Stimulated activated CD4-positive, alpha-beta T cell treated with anti-CD3 and anti-CD28 coated beads, Interleukin-1b, Interleukin-23, amount 100 ng/mL, for 1 hour (primary cell): ENCODE measurements at places on chromosomes 7 and 10.
A peak's percentile ranks its signal among the peaks of the same experiment; 100 is the strongest.

DNA sequence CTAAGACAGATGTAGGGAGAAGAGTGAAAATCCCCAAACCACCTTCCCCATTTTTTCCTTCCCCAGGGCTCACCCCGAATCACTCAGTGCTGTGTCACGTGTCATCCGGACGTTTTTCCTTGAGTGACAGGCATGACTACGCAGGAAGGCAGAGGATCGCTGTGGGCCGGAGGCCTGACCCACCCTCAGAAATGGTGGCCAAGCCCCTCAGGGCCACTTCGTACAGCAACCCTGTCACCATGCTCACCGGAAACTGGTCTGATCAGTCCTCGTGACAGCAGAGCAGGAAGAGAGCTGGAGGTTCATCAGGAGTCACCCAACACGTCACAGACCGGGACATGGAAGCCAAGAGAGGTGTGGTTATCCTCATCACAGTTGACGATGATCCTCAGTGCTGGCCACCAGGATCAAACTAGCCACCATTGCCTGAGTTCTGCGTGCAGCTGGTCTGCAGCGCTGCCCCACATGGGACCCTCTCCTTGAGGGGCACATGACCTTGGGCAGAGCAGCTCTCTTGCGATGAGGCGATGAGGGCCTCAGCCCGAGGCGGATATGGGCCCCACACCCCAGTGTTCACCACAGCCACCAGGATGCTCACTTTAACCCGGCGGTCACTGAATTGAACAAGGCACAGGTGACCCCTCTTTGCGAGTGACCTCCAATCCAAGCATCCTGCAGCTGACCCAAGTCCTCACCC is 99.3 kb upstream of the INSIG1 start:
- DNase-seq, result no peak

DNA sequence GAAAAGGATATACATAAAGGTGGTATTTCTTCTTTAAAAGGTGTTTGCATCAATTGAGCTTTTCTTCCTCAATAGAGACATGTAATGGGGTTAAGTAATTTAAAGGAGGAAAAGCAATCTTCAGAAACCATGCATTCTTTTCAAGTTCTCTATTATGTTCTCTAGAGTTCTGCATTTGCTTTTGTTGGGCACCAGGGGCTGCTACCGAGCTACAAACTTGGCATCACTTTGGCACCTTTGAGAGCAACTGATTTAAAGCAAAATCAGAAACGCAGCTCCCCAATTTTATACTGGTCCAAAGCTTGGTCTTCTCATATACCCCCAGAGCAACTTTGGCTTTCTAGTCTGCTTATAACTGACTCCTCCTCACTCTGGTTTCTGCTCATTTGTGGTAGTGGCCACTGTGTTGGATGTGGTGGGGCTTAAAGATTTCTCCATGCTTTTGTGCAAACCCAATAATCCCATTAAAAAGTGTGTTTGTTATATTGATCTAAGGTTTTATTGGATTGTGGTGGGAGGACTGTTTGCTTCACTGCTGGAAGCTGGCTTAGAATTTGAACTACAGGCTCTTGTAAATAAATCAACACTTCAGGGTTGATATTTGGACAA is 712.1 kb downstream of the PHTF2 start:
- DNase-seq, result no peak

DNA sequence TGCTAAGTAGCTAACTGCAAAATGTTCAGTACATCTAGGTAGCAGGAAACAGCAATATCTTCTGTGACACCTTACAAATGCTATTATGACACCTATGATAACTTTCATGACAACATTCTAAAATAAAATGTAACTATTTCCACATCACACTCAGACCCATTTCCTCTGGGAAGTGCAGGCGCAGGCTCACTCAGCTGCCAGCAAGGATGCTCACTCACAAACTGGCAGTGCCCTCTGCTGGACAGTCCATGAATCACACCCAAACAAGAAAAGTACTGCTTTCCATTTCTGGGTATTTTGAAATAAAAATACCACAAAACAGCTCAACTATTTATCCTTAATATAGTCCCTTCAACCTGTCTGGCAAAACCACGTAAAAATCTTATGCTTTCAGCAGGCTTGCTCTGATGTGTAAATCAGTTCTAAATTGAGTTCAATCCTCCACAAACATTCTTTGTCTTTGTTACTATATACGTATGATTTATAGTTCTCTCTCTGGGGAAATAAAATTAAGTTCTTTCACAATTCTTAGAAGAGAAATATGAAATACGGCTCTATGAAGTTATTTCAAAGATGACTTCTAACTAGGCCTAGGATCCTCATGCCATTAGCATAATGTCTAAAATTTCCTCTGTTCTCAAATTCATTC is 176.6 kb downstream of the PARD3 start:
- DNase-seq, result peak; percentile 36

DNA sequence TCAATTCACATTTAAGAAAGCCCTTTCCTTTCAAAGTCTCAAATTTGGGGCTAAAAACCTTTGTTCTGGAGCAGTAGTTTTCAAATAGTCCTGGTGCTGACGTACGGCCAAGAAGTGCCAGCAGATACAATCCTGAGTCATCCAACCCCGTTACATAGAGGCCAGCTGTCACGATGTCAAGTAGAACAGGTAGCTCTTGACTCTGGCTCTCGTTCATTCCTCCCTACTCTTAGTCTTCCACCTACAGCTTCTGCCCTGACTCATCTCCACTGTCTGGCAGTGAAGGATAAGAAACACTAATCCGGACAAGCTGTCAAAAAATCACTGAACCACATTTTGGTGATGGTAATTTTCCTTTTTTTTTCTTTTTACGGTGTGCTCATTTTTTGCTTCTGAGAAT is 132.4 kb upstream of the PTN start:
- no peak for DNase-seq

DNA sequence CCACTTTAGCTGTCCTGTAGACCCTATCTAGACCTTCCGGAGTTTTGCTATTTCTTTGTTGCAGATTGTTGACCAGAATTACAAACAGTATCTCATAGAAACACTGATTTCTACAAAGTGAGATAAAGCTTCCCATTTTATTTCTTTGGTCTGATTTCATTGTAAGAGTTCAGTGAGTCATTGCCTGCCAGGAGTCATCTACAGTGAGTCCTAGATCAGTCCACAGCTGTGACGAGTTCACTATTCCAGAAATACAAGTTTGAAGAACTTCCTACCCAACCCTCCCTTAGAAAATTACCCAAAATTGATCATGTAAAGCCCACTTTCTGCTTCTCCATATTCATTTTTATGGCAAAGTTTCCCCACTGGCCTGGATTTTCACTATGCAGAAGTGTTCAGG is 905.5 kb downstream of the CNTNAP2 start:
- DNase-seq, result no peak

- no peak for DNase-seq
These were observed 285 bp downstream of the CSTF2T start for GRCh38 chr10:51699145-51699474.

- no peak for DNase-seq
These were observed 278.7 kb downstream of the IPMK start for GRCh38 chr10:57988964-57989363.

GRCh38 chr7:112630565-112630964 is 149.8 kb downstream of the LSMEM1 start:
- DNase-seq, result no peak

DNA sequence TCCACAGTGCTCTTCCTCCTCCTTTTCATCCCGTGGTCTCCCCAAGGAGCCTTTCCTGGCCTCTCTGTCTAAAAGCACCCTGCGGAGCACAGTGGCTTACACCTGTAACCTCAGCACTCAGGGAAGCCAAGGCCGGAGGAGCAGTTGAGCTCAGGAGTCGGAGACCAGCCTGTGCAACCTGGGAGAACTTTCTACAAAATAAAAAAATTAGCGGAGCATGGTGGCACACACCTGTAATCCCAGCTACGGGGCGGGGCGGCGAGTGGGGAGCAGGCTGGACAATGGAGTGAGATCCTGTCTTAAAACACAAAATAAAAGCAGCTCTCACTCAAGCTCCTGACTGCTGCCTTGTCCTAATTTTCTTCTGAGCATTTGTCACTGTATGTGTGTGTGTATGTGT is 1.4 kb upstream of the COBL start:
- DNase-seq, result no peak

DNA sequence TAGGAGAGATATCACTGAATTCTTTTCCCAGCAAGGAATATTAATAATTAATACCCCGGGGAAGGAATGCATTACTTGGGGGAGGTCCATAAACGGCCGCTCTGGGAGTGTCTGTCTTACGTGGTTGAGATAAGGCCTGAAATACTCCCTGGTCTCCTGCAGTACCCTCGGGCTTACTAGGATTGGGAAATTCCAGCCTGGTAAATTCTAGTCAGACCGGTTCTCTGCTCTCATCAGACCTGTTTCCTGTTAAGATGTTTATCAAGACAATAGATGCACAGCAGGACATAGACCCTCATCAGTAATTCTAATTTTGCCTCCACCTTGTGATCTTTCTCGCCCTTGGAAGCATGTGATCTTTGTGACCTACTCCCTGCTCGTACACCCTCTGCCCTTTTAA is 162.8 kb upstream of the KCND2 start:
- no peak for DNase-seq
